WTC11 (cell line): ENCODE measurements at places on chromosomes 7 and 10. TPM values are rescaled to one million over a fixed set of nuclear protein-coding genes. Genes with fewer than 3 reads are reported as not detected.

The CNTNAP2 gene
- 54.2 to 63.8 TPM (median 55.1 TPM) in 3 replicates for total RNA-seq

The CLCN1 gene
- total RNA-seq: 0.23 to 0.46 TPM (median 0.28 TPM) in 3 replicates

The BCL7B gene
- 26.0 to 28.5 TPM (median 27.7 TPM) in 3 replicates for total RNA-seq

The TFR2 gene
- total RNA-seq: 5.7 to 7.1 TPM (median 5.8 TPM) in 3 replicates

The GARIN1A gene
- total RNA-seq: 0.14 to 0.15 TPM in 2 of 3 replicates, not detected in the other

GRCh38 chr10:35685402-35685801 is 43.3 kb upstream of the FZD8 start:
- no peak for DNase-seq

- DNase-seq: no peak
Measured at GRCh38 chr7:29854257-29854938, 48.1 kb downstream of the WIPF3 start.

- no peak for DNase-seq
Measured at GRCh38 chr7:136997735-136998134, 129.3 kb downstream of the CHRM2 start.

DNA sequence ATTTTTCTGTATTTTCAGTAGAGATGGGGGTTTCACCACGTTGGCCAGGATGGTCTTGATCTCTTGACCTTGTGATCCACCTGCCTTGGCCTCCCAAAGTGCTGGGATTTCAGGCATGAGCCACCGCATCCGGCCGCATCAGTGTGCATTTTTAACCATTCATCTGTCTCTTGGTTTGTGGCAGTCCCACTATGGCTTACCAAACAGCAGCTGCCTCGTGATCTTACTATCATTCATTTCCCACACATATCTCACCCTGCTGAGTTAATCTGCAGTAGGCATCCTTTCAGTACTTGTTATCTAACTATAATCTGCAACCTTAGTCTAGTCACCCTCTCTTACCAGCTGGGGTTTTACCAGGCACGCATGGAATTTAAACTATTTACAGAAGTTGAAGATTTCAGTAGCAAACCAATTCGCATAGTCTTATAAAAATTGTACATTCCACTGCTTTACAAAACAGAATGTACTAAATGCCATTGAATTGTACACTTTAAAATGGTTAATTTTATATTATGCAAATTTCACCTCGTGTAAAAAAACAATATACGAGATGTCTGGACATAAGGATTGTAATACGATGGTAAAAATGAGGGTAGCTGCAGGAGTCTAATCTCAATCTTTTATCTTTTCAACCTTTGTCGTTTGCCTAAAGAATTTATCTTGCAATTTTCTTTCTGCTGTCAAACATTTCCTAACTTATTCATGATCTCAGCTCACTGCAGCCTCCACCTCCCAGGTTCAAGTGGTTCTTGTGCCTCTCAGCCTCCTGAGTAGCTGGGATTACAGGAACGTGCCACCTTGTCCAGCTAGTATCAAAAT is 4.6 kb upstream of the TBC1D12 start:
- DNase-seq: no peak

GRCh38 chr10:122265896-122266295 is 5.2 kb upstream of the BTBD16 start:
- DNase-seq: no peak

GRCh38 chr7:65946904-65947303 is 35.1 kb downstream of the GUSB start:
- DNase-seq: no peak

GRCh38 chr7:98168904-98169621 is 42.2 kb upstream of the BHLHA15 start:
- DNase-seq: no peak

- no peak for DNase-seq
Measured at GRCh38 chr7:105982388-105982787, 19.3 kb downstream of the CDHR3 start.

DNA sequence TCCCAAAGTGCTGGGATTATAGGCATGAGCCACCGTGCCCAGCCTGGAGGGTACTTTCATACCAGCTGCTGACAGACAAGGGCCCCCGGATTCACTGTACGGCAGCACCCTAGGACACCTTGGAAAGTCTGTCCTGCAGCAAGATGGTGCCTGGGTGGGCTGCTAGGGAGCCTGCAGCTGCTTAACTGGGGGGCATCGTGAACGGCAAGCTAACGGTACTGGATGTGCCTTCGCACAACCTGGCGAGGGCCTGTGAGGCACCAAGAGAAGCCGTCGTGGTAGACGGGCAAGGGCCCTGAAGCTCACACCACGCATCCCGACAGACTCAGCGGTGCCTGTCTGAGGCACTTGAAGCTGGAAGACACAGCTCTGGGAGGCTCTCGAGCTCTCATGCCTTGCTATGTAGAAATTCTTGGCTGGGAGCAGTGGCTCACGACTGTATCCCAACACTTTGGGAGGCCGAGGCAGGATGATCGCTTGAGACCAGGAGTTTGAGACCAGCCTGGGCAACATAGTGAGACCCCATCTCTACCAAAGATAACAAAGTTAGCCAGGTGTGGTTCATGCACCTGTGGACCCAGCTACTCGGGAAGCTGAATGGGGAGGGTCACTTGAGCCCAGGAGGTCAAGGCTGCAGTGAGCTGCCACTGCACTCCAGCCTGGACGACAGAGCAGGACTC is 9.4 kb downstream of the BRAT1 start:
- DNase-seq: no peak

DNA sequence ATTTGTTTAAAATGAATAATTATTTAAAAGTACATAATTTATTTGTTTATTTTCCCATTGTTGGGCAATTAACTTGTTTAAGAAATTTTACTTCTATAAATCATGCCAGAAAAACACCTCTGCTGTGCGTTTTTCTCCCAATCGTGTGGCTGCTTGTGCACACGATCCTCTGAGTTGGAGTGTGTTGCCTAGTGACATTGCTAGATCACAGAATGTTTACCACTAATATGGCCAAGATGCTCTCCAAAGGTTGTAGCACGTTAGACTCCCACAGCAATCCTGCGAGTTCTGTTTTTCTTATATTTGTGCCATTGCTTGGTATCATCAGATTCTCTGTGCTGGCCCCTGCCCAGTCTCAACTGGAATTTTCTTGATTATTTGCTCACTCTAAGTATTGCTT is 207.1 kb upstream of the ADCY1 start:
- no peak for DNase-seq

DNA sequence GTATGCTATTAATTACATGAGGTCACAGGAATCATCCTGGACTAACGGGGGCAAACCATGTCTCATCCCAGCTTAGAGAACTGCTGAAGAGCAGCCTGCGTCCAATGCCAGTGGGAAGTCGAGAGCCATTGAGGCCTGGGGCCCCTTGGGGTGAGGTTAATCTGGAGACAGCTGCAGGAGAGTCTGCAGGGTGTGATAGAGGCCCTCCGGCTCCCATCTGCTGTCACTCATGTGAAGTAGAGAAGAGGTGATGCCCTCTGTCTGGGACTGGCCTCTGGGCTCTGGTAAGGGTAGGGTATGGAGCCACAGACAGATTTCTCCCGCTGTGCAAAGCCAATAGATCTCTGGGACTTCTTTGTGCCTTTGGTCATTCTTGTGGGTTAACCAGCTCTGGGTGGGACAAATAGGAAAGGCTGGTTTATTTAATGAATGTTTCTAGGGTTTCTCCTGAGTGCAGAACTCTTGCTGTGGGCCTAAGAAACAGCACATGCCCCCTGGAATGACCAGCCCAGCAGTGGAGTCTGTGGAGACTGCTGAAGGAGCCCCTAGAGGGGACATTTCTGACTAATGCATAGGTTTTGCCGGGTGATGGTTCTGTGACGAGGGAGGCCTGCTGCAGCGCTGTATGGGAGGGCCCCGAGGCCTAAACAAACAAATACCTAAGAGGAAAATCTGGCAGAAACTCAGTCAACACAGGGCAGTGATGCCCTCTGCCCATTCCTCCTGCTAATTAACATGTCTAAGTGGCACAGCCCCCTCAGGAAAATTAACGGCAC is 34.5 kb downstream of the CRHR2 start:
- no peak for DNase-seq

DNA sequence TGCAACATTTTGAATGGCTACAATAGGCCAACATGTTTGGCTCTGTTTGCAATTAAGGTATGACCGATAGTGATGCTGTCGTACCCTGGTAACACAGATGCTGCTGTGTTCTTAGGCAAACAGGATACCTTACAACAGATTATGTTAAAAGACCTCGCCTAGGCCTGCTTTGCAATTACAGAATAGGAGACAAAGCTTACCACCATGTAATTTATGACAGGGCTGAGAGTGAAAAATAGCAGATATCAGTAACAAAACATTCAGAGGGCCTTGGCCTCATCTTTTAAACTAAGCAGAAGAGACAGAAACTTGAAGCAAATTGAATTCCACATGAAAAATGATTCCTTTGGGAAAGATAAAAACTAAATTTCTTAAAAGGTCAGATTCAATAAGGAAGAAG is 29.4 kb upstream of the ABLIM1 start:
- no peak for DNase-seq

DNA sequence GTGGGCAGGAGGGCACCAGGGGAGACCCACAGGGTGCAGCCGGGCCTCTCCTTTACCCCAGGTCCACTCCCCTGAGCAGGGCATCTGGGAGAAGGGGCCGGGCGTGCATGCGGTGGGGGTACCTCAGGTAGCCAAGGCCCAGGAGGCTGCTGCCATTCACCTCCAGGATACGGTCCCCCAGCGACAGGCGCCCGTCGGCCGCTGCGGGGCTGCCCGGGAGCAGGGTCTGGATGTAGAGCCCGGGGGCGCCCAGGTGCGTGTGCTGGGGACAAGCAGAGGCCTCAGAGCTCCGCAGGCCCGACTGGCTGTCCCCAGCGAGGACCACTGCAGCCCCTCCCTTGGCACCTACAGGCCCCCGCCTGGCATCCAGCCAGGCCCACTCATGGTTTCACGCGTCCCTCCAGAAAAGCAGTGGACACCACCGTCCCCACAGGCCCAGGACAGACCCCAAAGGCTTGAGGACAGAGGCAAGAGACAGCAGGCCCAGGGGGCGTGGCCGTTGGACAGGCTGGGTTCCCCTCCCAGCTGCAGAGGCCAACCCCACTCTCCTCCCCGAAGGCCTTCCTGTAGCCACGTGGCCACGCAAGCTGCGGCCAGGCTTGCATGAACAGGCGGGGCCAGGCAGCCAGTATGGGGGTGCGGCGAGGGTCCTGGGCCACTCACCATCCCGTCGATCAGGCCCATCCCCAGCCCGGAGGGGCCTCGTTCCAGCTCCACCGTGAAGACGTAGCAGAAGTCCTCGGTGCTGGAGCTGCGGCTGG is 24.3 kb downstream of the AP5Z1 start:
- no peak for DNase-seq

DNA sequence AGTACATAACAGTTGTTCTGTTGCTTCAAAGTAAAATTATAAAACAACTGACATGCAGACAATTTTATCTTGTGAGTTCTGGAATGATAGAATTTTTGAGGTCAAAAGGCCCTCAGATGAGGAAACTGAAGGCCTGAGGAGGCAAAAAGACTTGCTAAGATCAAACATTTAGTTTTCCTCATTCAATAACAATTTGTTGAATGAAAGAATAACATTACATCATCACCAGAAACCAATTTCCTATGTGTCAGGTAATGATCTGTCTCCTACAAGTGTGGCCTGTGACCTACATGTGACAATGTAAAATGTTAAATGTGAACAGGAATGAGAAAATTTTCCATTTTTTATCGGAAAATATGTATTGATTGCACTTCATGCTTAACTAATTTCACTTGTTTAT is 16.6 kb upstream of the ASB4 start:
- no peak for DNase-seq

GRCh38 chr7:155603205-155603857 is 41.1 kb upstream of the RBM33 start:
- DNase-seq: no peak

GRCh38 chr7:135934651-135935050 is 42.5 kb downstream of the MTPN start:
- no peak for DNase-seq

DNA sequence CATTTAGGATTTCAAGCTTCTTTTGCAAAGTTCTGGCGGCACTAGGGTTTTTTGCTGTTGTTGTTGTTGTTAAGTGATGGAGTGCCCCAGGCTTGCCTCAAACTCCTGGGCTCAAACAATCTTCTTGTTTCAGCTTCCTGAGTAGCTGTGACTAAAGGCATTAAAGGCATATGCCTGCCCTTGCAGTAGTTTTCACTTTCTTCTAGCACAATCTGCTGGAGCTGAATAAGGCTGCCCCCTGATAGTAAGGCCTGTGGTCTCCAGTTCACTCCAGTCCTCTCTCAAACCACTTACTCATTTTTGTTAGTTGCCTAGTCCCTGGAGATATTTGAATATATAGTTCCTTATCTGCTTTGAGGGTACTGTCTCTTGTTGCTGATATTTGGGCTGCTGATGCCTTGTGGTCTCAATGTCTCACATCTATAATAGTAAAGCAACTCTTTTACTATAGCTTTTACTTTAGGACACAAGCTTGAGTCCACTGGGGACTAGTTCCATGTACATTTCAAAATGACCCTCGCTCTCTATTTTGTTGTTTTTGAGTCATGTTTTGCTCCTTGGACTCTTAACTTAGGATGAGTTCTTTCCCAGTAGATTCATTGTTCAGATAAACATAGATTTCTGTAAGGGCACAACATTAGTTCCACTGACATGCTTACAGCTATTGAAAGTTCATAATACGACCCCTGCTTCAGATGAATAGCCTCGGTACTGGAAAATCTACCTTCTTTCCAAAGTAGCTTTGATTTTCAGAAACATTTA is 25.5 kb downstream of the PHF14 start:
- no peak for DNase-seq

DNA sequence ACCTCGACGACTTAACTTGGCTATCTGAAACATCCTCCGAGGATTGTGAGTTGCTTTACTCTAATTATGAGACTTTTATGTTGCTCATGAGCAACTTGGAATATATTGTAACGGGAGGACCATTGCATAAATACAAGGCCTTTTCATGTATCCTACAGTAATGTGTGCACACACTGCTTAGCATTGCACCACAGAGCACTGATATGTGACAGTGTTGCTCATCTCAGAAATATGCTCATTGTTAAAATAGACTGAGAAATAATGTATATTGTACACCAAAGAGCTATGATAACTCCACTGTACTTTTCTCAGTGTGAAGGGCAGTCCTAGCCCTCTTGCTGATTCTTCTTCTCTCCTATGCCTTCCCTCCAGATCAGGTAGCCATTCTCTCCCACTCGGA is 102.8 kb upstream of the CDK13 start:
- DNase-seq: no peak

DNA sequence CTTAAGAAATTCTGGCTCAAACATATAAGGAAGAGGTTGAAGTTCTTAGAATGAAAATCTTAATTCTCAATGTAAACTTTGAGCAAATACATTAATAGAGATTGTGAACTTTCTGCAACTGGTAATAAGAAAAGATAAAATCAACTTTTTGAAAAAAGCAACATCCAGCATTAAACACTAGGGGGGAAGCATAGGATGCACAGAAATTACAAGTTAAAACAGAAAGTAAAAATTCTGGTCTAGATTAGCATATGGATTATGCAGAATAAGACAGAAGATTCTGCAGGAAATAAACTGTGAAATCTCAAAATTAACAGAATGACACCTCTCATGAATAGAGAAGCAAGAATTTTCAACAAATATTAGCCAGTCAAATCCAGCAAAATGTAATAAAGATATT is 38.0 kb upstream of the CAV2 start:
- no peak for DNase-seq

DNA sequence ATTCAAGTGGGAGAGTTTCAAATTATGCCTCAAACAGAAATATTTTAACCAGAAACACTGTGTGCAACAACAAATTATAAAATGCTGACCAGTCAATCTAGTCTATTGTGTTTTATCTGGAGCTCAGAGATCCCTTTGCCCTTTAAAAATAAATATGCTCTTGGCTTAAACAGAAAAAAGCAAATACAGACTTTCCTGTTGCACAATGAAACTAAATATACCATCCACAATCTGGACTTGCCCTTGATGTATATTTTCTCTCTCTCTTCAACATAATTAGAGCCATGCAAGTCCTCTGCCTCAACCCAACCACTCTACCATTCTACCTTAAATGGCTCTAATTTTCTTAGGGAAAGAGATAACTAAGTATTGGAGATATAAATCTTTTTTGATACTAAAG is 34.9 kb downstream of the ASAH2 start:
- DNase-seq: no peak
